ENCODE measurements at places on chromosomes 11 and 22.

DNA sequence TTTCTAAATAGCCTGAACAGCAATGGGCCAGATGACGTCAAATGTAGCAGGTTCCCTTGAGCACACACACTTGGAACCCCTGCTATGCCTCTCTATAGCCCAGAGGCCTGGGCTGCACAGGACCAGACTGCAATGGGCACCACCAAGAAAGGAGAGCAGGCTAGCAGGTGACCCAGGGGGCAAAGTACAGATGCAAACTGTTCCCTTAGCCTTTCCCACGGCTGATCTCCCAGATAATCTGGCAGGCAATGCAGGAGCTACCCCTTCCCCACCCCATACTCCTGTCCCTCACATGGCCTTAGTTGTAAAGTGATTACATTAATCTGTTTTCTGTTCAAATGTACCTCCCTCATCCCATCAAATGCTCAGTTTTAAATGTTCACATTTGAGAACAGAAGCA lies 41.3 kb downstream of the SMCO4 start:
- DNase-seq = no peak

DNA sequence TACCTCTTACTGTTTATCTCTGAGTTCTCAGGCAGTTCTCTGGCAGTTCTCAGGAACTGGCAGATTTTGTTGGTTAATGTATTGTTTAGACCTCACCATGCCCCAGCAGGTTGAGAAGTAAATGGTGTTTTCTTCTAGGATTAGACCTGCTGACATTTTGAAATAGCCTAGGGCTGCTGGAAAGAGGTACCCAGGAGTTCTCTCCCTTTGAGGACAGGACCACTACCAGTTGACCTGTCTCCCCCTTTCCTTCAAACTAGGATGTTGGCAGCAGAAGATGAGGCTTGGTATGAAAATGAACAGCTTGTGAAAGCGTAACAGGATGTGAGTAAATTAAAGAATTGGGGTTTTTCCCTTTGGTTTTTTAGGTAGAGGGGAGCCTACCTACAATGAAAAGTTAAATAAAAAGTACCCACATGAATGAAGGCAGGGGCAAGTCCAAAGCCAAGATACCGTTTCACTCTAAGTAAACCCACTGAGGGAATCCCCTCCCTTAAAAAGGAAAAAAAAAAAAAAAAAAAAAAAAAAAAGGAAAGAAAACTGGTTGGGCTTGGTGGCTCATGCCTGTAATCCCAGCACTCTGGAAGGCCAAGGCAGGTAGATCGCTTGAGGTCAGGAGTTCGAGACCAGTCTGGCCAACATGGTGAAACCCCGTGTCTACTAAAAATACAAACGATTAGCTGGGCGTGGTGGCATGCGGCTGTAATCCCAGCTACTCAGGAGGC lies 96.2 kb downstream of the PDHX start:
- DNase-seq = no peak

- no peak for DNase-seq
Measured at GRCh38 chr22:30183271-30183670, 63.3 kb downstream of the LIF start.

DNA sequence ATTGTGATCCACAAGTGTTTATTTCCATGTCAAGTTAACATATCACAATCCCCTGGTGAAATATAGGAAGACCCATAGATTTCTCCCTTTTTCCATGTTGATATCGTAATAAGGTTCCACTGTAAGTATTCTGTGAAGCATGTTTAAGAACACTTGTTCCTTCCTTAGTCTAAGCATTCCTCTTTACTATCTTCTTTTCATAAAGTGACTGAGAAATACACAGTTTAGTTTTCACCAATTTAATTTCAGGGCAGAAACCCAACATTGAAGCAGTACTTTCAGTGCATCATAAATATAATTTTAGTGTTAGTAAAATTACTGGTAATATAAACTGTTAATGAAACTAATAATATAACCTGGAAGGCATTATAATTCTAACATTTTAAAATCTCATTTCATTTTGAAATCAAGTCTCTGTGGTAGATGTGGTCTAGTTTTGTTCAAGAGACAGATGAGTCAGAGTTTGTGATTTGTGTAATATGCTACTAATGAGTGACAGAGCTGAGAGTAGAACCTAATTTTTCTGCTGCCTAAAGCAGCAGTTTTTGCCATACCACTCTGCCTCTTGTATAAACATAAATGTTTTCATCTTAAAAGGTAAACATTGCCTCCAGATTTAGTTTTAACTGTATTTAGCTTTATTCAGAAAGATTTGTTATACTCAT lies 79.4 kb downstream of the ATM start:
- no peak for DNase-seq

- DNase-seq = peak; percentile 67
Measured at GRCh38 chr22:27801616-27802345, at the start of gene MN1. TSS of gene MN1 (minus strand) at chr22:27801756. CDS start at chr22:27800543, 1,213 bp downstream.

- DNase-seq = no peak
Measured at GRCh38 chr11:19627566-19627965, 85.1 kb upstream of the NAV2 start.

- DNase-seq = no peak
Measured at GRCh38 chr11:995044-995751, 41.3 kb downstream of the MUC6 start.

DNA sequence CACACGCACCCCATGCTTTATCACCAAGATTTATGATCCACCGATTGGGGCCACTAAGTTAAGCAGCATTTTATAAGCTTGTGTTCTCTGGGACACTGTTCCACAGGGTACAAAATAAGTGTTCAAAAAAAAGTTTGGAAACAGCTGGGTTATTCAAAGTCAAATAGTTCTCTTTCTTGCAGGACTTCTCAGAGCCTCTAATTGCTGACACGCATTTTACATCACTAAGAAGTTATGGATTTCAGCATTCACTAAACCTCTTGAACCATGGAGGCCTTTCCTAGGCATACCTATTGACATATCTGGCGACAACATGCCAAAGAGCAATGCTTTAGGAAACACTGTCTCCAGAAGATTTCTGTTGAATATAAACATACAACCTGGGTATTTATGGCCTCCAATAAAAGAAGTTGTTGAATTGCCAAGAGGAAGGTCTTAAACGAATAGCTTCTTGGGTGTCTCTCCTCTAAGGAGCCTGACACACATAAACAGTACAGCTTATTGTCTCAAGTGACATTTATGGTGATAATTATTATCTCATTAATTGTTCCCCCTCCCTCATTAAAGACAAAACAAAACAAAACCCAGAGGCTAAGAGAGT lies 147.1 kb upstream of the ARHGAP20 start:
- DNase-seq = no peak

DNA sequence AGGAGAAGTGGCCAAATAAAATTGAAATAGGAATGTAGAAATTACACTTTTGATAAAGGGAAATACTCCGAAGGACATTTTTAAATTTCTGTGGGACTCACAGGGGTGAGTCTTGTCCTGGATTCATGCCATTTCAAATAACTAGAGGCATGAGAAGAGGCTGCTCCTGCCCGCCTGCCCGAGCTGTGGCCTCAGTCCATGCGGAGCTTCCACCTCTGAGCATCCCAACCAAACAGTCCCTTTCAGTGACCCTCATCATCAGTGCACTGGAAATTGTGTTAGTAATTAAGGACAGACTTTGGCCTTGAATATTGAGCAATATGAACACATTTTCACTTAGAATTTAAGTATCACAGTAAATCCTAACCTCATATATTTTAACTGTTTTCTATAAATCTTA lies 25.6 kb downstream of the GRIA4 start:
- no peak for DNase-seq

DNA sequence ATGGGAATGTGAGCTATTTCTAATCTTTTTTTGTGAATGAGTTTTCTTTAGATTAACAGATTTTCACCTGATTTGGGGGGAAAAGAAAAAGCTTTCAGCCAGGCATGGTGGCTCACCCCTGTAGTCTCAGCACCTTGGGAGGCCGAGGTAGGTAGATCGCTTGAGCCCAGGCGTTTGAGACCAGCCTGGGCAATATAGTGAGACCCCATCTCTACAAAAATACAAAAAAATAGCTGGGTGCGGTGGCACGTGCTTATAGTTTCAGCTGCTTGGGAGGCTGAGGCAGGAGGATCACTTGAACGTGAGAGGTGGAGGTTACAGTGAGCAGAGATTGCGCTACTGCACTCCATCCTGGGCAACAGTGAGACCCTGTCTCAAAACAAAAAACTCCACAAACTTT lies 92.2 kb downstream of the HSD17B12 start:
- DNase-seq = no peak

DNA sequence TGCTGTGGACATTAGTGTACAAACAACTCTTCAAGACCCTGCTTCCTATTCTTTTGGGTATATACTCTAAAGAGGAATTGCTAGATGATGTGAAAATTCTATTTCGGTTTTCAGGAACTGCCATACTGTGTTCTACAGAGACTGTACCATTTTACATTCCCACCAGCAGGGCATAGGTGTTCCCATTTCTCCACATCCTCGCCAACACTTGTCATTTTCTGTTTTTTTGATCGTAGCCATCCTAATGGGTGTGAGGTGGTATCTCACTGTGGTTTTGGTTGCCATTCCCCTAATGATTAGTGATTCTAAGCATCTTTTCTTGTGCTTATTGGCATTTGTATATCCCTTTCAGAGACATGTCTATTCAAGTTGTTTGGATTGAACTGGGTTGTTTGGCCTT lies 29.8 kb upstream of the GRK3 start:
- DNase-seq = no peak

DNA sequence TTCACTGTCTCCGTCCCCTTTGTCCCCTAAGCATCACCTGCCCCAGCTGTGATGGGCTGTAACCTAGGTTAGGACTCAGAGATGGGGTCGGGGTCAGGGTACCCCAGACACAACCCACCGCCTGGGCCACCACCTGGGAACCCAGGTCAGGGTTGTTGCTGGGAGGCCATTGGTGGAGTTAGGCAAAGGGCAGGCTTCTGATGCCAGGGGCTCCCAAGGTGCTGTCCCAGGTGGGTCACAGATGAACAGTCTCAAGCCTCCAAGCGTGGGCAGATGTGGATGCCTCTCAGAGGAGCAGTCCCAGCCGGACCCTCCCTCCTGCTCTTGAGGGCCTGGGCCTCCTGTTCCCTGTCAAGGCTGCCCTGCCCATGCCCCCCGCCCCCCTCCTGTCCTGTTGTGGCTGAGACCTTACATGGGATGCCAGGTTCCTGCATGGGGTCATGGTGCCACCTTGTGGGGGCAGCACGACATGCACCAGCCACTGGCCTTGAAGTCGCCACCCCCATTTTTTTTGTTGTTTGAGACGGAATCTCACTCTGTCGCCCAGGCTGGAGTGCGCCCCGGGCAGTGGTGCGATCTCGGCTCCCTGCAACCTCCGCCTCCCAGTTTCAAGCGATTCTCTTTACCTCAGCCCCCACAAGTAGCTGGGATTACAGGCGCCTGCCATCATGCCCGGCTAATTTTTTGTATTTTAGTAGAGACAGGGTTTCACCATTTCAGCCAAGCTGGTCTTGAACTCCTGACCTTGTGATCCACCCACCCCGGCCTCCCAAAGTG lies 12.1 kb downstream of the GATD1 start:
- peak; percentile 76 for DNase-seq

GRCh38 chr11:92977401-92977800 lies 8.0 kb downstream of the MTNR1B start:
- no peak for DNase-seq

Measured in glutamatergic neuron (in vitro differentiated cells).